Stimulated activated CD8-positive, alpha-beta memory T cell treated with anti-CD3 and anti-CD28 coated beads, Interleukin-4, amount 100 ng/mL, for 1 hour (primary cell): ENCODE measurements at places on chromosomes 1 and 21.

GRCh38 chr1:216499581-216500272 is 76.5 kb upstream of the USH2A start:
- DNase-seq = no peak

DNA sequence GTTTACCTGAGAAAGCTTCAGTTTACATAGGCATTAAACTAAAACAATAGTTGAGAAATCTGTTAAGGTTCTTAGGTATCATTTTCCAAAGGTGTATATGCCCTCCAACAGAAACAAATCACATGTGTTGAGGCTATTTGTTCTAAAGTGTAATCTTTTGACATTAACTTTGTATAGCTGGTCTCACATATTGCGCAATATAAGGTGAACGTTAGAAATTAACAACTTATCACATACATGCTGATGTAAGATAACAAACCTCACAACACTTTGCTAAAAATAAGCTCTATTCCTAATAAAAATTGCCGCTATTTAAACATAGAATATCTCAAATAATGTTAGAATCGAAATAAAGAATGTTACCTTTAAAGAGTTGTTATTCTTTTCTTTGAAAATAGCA is 340.6 kb downstream of the SRGAP2C start:
- no peak for DNase-seq

GRCh38 chr1:53336146-53336545 is 8.3 kb upstream of the LRP8 start:
- no peak for DNase-seq

DNA sequence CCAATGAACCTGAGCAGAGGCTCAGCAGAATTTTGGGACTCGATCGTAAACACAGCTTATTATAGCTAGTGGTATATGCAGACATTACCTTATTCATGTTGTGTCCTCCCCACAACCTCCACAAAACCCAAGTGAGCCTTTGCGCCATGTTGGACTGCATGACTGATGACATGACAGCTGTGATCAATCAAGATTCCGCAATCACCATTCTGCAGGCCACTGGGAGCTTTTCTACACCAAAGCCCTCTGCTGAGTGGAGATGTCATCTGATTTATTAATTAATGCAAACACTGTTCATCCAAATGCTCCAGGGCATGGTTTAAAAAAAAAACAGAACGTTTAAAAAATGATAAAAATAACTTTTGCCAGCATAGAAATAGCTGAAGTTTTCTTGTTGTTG is 7.9 kb upstream of the SRP9 start:
- no peak for DNase-seq

DNA sequence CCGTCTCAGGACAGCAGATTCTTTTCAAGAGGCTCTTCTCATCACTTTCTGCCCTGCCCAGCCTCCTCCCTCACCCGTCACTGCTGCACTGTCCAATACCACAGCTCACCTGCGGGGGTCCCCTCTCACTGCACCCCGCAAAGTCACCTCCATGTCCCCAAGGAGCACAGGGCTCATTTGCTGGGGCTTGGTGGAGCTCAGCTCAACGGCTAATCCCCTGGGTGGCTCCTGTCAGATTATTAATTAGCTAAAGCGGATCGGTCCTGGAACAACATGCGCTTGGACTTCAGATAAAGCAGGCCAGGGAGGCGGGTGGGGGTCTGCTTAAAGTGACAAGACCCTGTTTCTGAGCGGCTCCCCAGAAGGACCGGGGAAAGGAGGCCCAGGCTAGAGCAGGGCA is 43.1 kb downstream of the CASZ1 start:
- DNase-seq = no peak

DNA sequence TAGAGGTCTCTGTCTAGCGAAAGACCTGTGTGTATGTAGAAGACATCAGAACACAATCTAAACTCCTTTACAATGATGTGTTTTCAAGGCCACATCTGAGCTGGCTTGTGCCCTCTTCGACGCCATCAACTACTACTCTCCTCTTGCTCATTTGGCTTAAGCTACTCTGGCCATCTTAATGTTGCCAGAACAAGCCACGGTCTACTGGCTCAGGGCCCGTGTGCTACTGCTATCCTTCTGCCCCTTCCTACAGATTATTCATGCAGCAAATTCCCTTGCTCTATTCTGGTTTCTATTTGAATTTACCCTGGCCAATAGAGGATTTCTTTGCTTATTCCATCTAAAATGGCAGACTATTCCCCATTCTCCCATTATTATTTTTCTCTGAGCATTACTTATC is 121.7 kb downstream of the ZZZ3 start:
- no peak for DNase-seq

GRCh38 chr1:1088801-1089680 is 14.9 kb upstream of the RNF223 start:
- DNase-seq = no peak

DNA sequence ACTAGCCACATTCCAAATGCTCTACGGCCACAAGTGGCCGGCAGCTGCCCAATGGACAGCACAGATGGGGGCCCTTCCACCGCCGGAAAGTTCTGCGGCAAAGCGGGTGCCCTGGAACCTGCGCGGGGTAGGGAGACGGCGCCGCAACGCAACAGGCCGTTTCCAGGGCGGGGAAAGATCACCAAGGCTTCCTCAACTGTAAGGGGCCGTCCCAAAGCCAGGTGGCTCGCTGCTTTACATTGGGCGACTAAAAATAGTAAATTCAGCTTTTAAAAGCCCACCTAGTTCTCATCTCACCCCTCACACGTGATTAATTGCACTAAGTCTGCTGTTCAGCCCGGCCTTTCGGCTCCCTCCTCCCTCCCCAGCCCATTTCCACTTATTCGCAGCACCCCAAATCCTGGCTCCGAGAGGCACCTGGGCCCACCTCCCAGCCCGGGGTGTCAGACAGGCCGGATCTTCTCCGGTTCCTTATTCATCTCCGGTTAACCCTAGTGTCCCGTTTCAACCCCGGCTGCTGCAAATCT is 643 bp downstream of the CFAP298 start:
- DNase-seq = no peak

- DNase-seq = no peak
Observed at GRCh38 chr1:24003331-24003972, 23.3 kb upstream of the SRSF10 start.

GRCh38 chr21:39096754-39097153 is 86.5 kb downstream of the PSMG1 start:
- no peak for DNase-seq

DNA sequence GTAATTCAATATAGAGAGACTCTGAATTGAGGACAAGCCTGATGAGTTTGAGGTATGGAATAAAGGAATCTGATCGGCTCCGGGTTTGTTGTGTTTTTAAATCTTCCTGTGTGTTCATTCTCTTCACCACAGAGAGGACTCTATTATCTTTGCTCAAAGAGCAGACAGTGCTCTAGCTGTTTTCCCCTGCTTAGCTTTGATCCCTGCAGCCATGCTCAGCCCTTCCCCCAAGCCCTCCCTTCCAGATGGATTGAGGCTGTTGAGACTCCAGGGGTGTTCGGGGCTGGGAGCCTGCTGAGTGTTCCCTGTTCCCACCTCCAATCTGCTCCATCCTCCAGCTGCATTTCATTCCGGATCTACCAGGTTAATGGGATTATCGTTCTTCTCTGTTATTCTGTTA is 74.2 kb upstream of the CXADR start:
- DNase-seq = no peak

GRCh38 chr1:65467536-65467935 is 47.1 kb downstream of the LEPR start:
- DNase-seq = no peak

GRCh38 chr1:29196863-29197589 is 15.3 kb upstream of the SRSF4 start:
- DNase-seq = no peak

DNA sequence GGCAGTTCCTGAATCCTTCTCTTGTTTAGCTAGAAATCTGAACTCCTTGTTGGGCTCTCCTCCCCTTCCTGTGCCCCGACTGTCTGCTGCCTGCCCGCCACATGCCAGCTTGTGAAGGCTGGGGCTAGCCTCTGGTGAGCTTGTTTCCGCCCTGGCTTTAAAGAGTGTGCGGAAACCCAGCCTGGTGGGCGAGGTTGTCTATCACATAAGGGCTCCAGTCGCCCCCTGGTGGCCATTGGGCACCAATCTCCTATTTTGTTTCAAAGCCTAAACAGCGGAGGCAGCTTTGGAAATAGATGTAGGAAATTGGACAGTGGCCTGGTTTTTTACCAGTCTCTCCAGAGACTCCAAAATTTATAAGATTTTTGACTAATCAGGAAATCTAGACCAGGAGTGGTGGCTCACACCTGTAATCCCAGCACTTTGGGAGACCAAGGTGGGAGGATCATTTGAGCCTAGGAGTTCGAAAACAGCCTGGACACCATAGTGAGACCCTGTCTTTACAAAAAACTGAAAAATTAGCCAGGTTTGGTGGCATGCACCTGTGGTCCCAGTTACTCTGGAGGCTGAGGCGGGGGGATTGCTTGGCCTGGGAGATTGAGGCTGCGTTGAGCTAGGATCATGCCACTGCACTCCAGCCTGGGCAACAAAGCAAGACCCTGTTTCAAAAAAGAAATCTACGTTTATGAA is 9.8 kb downstream of the ATP8B2 start:
- peak; percentile 83 for DNase-seq
